ENCODE measurements at places on chromosomes 11 and 22. TPM values are rescaled to one million over a fixed set of nuclear protein-coding genes. Genes with fewer than 3 reads are reported as not detected.

The NDUFC2 gene
- 320 TPM for total RNA-seq

The CNTN5 gene
- total RNA-seq, result not detected

DNA sequence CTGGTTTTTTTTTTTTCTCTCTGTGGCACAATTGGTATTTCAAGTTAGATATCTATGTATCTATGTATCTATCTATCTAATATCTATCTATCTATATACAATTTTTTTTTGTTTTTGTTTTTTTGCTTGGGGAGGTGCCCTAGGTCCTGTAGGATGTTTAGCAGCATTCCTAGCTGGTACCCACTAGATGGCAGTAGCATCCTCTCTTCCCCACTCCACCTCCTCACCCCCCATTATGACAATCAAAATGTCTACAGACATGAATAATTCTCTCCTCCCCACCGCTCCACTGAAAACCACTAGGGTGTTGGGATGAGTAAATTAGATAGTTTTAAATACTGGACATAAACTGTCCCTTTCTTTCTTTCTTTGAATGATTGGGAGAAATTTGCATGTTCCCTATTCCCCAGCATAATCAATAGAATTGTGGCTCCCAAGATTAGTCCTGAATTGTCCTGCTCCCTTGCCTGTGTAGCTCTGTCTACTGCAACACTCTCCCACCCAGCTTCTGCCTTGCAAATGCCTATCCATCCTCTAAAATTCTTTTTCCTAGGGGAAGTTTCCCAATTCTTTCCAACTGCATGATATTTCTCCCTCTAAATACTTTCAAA is 1152.4 kb downstream of the LRRC4C start:
- DNase-seq, result peak; percentile 35

GRCh38 chr11:126210871-126211235 is 597 bp downstream of the RPUSD4 start:
- peak; percentile 3 for DNase-seq

Measured in RPMI7951 (cell line).